ENCODE measurements at places on chromosomes 12 and 14.

- no peak for DNase-seq
These were observed 223.6 kb downstream of the ALG10B start for GRCh38 chr12:38540156-38540555.

- DNase-seq, result no peak
These were observed 83.8 kb upstream of the HMGA2 start for GRCh38 chr12:65740506-65740872.

GRCh38 chr12:52247622-52248540 lies 14.8 kb downstream of the KRT7 start:
- DNase-seq, result no peak

DNA sequence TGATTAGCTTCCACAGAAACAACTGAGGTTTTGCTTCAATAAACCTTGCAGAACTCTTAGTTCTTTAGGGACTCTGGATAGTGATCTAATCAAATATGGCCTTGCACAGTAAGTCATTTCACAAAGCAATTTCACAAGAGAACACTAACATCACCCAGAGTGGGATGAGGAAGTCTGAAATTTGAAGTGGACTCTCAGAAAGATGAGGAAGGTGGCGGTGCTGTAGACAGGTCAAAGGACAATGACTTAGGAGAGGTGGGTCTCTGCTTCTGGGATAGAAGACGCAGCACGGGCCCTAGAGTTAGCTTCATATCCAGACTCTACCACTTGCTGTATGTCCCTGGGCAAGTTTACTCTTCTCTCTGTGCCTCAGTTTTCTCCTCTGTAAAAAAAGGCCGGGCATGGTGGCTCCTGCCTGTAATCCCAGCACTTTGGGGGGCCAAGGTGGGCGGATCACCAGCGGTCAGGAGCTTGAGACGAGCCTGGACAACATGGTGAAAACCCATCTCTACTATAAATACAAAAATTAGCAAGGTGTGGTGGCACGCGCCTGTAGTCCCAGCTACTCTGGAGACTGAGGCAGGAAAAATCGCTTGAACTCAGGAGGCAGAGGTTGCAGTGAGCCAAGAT lies 18.9 kb downstream of the FOS start:
- DNase-seq, result no peak

DNA sequence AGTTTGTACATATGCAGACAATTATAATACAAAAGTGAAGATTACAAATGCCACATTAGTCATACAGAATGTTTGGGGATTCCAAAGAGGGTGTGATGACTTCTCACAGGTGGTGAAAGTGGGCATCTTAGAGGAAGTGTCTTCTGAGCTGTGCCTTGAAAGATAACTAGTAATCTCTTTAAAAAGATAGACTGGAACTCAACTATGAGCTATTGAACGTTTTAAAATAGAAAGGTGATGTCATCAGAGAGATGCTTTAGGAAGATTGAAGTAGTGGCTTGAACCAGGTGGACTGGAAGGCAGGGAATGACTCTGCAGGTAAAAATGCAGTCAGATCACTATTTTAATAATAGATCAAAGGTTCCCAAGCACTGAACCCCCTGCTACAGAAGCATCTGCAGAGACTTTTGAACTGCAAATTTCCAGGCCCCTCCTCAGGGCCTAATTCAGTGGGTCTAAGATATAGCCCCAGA lies 50.3 kb downstream of the SYT1 start:
- no peak for DNase-seq

DNA sequence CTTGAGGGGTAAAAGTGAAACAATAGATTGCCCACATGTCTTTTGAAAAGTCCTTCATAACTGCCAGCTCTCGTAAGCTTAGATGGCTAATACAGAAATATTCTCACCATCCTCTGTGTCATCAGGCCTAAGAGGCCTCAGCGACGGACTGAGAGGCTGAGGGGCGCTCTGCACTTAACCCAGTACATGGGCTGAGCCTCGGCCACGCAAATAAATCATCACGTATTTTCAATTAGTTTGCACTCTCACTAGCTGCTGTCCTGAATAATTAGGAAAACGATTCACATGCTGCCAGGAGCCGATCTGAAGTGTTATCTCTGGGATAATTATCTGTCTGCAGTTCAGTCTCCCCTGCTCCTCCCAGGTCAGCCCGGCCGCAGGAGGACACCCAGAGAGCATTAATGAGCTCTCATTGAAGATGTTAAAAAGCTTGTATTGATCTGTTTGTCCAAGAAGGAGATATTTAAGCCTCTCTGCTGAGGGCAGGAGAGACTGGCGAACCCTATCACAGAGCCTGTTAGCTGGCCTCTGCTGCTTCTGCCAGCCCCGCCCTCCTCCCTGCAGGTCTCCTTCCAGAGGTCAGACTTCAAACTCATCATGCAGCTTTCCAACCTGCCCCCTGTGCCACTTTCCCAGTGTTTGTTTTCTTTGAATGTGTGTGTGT lies 1051.3 kb downstream of the VRK1 start:
- DNase-seq, result no peak

- DNase-seq, result no peak
These were observed at the start of gene SMOC1 for GRCh38 chr14:69879175-69880043. Gene SMOC1 (plus strand): TSS chr14:69879416. CDS start chr14:69879679, 263 bp downstream.

- peak; percentile 67 for DNase-seq
These were observed 6.9 kb upstream of the NTS start for GRCh38 chr12:85866986-85867776.

DNA sequence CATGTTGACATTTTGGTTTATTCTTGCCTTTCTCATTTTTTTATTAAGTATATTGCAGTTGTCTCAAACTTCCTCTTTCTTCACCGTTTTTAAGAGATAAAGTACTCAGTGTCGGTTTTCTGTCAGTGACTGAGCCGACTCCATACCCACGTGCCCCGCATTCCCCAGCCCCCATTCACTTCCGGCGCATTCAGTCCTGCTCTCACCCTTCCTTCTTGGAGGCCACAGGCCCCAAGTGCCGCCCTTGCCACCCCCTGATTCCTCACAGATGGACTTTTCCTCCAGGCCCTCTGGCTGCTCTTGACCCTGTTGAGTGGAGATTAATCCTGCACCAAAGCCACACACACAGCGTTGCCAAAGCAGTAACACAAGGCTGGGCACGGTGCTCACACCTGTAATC lies 19.1 kb upstream of the DNAH10 start:
- no peak for DNase-seq

DNA sequence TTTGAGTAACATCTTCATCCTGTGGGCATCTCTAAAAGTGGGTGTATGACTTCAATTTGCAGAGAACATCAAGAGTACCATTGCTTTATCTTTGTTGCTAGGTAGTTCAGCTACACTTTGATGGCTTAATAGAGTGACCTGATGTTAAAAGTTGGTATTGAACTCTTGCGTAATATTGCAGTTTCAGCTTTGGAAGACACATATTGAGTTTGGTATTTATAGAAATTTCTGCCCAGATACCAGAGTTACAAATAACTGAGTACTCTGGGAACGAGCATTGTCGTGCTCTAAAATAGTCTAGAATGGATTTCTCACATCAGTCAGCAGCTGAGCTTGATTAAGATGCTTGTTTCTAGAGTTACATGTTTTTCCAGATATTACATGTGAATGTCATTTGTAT lies 24.8 kb upstream of the AKAP5 start:
- DNase-seq, result peak; percentile 34

DNA sequence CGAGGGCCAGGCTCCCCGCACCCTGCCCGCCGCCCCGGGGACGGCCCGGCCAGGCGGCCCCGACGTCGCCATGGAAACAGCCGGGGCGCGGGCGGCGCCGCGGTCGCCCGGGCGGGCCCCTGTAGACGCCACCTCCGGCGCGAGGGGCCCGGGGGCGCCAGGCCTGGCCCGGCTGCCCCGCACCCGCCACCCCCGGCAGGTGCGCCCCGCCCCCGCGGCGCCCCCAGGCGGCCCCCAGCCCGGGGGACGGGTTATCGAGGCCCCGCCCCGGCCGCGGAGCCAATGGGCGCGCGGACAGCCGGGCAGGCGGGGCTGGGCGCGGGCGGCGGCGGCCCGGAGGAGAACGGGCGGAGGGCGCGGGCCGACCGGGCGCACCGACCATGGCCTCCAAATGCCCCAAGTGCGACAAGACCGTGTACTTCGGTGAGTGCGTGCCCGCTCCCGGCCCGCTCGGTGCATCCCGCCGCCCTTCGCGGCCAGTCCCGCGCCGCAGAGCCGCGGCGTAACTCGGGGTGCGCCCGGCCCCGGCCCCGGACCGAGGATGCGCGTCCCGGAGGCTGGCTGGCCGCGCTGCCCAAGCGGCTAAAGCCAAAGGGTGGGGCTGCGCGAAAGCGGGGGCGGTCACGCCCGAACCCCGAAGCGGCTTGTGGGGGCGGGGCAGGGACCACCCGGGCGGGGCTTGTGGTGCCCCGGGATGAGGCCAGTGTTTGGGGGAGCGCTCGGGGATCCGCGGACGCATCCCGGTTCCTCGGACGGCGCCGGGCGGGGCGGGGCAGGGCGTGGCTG lies at the start of gene CRIP2:
Gene CRIP2, plus strand, starts transcription at position 339 of the 786 bp plus-strand sequence. Its CDS starts 42 bp downstream, at position 381.
- DNase-seq, result peak; percentile 95

GRCh38 chr12:7078163-7078562 lies 14.1 kb downstream of the C1R start:
- DNase-seq, result no peak

DNA sequence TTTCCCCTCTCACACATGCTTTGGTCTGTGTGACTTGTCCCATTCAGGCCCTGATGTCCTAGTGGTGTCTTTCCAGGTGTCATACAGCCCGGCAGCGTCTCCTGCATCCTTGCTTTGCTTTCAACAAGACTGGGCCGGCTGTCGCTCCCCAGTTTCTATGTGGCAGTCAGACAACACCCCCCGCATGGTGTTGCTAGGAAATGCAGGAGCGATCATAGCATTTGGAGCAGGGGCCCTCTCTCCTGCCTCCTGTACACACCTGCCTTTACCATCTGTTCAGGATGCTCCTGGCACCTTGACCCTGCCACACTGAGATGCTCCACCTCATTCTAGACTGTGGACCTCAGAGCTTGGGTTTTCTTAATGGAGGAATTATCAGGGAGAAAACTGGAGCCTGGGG lies 29.5 kb downstream of the CACNA1C start:
- no peak for DNase-seq

DNA sequence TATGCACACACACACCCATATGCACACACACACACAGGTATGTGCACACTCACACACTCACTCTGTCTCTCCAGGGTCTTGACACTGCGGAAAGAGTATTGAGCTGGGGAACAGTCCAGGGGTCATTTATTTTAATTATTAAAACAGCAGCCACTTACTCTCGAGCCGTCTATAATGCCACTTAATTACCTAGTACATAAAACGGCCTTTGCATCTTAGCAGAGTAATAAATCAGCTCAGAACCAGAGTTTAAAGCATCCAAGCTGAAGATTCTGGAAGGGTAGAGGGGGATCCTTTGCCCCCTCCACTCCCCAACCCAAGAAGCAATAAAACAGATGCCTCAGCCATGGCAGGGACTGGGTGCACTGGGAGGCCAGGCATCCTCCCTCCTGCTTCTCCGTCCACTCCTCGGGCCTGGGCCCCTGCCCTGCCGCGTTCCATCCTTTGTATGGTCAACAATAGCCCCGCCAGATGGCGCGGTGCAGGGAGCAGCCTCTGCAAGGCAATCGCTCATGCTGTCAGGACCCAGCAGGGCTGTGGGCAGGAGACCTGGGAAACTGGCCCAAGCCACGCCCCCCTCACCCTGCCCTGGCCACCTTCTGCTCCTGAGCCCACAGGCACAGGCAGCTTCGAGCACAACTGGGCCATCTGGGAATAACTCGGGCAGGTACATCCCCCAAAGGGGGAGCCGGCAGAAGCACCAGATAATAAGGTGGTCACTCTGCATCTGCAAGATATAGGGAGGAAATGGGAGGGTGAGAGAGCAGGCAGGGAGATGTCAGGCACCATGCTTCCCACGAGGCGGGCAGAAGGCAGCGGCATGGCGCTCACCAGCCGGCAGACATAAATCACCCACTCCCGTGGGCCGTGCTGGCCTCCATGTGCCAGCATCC lies 40.9 kb downstream of the CCDC85C start:
- no peak for DNase-seq

GRCh38 chr14:64973026-64973442 lies 898 bp upstream of the RAB15 start:
- DNase-seq, result no peak

DNA sequence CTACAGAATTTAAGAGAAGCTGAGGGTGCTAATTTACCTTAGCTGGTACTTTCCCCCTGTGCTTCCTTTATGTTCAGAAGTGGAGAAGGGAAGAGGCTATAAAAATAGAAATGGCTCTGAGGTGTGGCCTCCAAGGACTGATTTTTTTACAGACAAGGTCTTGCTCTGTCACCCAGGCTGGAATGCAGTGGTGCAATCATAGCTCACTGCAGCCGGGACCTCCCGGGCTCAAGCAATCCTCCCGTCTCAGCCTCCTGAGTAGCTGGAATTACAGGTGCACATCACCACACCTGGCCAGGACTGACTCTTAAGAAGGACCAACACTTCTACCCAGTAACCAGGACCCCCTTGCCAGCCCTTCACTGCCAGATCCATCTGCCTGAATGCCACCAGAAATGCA lies 23.9 kb upstream of the NAP1L1 start:
- no peak for DNase-seq

- no peak for DNase-seq
These were observed 14.3 kb upstream of the IFI27L2 start for GRCh38 chr14:94143711-94144110.

DNA sequence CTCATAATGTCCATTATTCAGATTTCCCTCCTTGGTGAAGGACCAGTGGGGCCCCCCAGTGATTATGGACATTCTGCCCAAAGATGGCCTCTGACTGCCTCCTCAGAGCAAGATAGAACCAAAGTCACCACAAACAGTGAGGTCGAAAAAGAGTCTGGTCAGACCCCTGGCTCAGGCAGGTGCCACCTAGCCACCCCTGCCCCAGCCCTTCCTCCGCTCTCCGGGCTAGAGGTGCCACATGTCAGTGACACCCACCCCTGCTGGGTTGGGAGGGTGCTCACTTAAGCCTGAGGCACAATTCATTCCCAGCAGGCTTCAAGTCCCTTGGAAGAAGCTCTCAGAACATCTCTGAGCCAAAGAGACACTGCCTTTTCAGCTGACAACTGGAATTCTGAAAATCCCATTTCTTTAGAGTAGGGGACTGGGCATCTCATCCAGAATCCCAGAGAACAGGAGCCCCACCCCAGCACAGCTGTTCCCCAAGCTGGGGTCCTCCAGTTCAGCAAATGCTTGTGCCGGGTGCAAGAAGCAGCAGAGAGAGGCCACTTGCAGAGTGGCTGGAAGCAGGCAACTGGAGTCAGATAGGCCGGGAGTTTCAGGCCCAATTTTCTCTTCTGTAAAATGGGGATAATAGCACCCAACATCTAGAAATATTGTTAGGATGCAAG lies 50.3 kb downstream of the ISCA2 start:
- no peak for DNase-seq

DNA sequence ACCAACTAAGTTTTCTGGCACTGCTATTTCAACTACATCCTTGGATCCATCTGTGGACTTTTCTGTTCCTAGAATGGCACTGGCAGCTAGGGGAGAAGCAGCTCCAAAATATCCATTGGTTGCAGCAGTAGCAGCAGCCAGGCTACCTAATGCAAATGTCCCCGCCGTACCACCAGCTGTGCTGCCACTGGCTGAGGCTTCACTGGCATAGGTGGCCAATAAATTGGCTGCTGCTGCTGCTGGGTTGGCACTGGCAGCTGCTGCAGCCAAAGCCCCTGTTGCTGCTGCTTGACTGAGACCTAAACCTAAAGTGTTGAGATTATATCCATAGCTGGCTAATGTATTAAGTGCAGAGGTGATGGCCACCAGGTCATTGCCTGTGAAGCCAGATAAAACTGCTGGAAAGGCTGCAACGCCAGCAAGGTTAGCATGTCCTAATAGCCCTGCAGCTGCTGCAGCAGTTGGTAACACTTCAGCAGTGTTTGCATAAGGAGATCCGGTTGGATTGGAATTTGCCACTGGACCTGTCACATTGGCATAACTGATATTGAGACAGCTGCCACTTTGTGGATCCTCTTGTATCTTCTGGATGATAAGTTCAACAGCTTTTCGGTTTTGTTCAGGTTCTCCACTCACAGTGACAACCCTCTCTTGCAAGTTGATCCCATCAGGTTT lies 149.5 kb downstream of the NOVA1 start:
- DNase-seq, result no peak

Data from GM03348 (cell line).